ENCODE measurements at places on chromosomes 16 and 17.

DNA sequence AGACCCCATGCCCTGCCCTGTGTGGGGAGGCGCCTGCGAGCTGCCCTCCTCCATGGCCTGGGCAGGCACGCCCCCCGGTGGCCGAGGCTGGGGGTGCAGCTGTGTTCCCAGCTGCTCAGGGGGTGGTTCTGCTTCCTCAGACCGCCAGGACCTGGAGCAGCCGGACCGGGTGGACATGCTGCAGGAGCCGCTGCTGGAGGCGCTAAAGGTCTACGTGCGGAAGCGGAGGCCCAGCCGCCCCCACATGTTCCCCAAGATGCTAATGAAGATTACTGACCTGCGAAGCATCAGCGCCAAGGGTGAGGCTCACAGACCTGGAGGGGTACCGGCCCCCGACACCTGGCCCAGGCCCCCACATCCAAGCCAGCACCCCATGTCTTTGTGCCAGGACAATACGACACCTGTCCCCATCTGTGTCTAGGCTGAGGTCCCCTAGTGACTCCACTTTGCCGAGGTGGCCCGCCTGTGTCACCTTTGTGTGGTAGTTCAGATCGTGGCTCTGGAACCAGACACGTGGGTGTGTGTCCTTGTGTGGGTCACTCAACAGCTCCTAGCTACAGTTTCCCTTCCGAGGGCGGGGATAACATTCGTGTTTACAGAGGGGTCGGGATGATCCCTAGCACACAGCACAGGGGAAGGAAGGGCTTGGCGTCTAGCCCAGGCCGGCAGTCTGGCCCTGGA, 9.3 kb downstream of the GJD3 start:
- peak; percentile 7 for ATAC-seq

GRCh38 chr16:82008957-82009592, 2.2 kb downstream of the SDR42E1 start:
- ATAC-seq: no peak

- peak; percentile 96 for ATAC-seq
Observed at GRCh38 chr17:5825717-5826330, 241.5 kb upstream of the NLRP1 start.

- no peak for ATAC-seq
Observed at GRCh38 chr16:69381231-69381630, 4.6 kb downstream of the TERF2 start.

DNA sequence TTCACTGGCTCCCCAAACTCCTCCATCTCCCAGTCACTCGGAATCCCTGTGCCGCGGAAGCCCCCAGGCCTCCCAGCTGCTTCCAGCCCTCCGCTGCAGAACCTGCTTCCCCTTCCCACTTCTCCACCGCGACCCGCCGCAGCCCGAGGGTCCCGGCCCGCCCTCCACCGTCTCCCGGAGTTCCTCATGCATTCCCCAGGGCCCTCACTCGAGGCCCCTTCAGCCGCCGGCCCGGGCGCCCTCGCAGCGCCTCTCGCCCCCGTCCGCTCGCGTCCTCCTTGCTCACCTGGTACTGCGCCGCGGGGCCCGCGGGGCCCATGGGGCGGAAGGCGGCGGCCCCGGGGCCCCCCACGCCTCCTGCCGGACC, 329 bp downstream of the SMARCD2 start:
- ATAC-seq: peak; percentile 51

- peak; percentile 10 for ATAC-seq
Observed at GRCh38 chr16:47461598-47462266, 601 bp downstream of the PHKB start.

All from motor neuron (in vitro differentiated cells).